GF-D8 (cell line): ENCODE measurements at places on chromosomes 2 and 18.

DNA sequence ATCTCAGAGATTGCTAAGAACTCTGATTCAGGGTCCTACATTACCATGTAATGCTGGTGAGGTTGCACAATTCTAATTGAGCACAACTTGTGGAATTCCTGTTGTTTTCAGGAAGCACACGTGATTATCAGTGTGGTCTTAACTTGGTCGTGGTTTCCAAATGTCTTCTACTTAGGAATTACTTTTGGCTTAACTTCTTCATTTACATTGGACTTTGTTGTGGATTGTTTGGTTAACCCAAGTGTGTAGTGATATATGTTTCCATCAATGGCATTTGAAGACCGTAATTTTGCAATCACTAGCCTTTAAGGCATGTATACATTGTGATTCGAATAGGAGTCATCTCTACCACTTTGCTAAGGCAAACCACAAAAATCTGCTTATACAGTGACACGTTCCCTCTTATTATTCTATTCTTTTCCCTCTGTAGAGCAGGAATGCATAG lies 373.3 kb downstream of the IRS1 start:
- no peak for DNase-seq

- DNase-seq, result no peak
Observed at GRCh38 chr2:230557065-230557464, 141.1 kb downstream of the SP100 start.

DNA sequence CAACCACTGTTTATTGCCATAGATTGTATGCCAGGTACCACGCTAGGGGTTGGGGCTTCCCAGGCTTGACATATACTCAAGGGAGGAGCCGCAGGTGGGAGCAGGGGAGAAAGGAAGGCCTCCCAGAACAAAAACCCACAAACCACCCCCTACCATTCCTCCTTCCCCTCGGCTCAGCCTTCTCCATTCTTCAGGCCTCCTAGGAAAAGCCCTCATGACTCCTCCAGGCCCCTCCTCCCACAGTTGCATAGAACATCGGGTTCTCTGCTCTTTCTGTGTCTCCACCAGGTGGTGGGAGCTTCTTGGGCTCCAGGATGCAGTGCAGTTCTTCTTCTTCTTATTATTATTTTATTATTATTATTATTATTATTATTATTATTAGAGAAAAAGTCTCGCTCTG lies 80.3 kb downstream of the ZFP36L2 start:
- no peak for DNase-seq

DNA sequence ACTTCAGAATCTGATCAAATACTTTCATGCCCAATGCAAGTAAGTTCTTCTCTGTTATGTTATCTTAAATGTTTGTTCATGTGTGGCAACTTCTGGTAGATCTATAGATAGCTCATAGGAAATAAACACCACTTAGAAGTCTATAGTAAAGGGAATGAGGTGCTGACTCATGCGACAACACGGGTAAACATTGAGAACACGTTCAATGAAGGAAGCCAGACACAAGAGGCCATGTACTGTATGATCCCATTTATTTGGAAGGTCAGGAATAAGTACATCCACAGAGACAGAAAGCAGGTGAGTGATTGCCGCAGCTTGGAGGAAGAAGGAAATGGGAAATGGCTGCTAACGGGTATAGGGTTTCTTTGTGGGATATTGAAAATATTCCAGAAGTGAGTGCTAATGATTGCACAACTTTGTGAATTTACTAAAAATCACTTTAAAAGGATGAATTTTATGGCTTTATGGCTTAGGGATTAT lies 95.4 kb downstream of the ITGB1BP1 start:
- no peak for DNase-seq

DNA sequence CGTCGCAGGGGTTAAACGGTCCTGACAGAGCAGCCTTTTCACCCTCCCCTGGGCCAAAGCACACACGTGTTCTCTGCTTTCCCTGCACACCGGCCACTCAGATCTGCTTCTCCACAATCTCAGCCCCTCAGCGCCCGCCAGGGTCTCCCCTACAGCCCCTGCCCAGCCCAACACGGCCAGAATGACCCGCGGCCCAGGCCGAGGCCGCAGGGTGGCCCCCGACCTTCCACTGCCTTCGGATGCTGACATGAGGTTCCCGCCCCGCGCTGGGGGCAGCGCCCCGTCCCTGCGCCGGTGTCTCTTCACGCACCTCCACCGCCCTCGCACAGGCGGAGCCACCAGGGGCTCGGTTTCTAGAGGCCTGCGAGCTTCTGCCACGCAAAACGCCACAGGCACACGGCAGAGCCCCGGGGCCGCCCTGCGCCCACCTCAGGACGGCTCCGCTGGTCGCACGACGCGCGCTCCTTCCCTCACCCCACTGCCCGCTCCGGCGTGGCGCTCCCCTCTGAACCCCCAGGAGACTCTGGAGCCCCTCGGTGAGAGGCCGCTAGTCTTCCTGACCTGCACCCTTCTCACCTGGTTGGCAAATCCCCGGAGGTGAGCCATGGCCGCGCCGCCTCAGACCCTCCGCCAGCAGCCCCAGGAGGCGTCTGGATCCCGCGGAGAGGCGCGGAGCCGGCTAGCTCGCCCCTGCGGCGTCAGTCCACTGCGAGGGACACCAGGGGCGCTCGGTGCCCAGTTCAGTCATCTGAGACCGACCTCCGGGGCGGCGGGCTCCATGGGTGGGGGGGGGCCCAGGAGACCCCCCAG lies 749 bp downstream of the STK25 start:
- no peak for DNase-seq

- DNase-seq, result no peak
Observed at GRCh38 chr2:138023298-138023697, 59.0 kb downstream of the HNMT start.
